ENCODE measurements at places on chromosomes 6 and 20. TPM values are rescaled to one million over a fixed set of nuclear protein-coding genes. Genes with fewer than 3 reads are reported as not detected.

DNA sequence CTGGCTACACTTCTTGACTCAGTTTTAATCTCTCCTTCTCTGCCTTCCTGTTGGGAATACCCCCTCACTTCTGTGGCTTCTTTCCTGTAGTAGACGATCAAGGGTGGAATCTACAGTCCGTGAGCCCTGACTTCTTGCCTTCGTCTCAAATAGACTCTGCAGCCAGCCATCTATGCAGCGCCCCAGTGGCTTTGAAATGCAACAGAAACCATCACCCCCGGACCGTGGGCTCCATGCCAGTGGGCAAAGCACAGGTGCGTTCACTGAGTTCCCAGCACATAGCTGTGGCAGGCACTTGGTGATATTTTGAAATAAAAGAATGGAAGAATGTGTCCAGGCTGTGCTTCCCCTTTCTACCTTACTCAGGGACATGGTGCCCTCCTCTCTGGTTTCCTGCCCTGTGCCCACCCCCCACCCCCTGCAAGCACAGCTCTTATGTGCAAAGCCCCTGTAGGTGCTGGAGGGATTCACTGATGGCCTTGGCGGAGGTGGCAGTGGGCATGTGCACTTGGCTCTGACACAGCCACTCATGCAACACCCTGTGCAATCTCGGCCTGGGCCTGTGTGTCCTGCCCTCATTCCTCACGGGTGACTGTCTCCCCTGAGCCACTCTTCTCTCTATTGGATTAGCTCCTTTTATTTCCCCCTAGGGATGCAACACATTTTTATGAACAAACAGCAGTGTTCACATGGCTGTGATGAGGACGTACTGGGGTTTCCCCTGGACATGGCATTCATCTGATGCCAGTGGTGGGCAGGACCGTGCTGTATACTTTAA is 5.5 kb upstream of the CDSN start:
- peaks cover 6% of the 10 kb centered on the region for H3K4me1 ChIP-seq
- no peak for DNase-seq
- H3K4me3 ChIP-seq: no peak overlapping the region
- no peak overlapping the region for H3K27ac ChIP-seq

DNA sequence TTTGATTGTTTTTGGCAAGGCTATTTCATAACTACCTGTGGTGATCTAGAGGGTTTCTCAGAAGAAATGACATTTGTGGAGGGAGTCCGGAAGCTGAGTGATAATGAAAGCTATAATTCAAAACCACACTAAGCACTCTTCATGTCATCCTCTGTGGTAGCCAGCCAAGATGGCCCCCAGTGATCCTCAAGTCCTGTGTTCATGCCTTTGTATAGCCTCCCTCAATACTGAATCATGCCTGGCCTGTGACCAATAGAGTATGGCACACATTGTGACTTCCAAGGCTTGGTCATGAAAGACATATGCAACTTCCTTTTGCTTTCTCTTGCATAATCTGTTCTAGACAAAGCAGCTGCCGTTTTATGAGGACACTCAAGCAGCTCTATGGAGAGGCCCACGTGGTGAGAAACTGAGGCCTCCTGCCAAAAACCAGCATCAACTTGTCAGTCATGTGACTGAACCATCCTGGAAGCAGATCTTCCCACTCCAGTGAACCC is 12.8 kb upstream of the DNAAF9 start:
- DNase-seq: peak; percentile 88
- H3K27ac ChIP-seq: peak overlapping the region; percentile 83
- peaks cover 12% of the 10 kb centered on the region for H3K27me3 ChIP-seq
- peaks cover 9% of the 10 kb centered on the region for H3K4me1 ChIP-seq
- H3K4me3 ChIP-seq: peak overlapping the region; percentile 50

- H3K27ac ChIP-seq: no peak overlapping the region
- no peaks in the 10 kb centered on the region for H3K36me3 ChIP-seq
- DNase-seq: peak; percentile 68
Observed at GRCh38 chr6:43702534-43703440, 15.2 kb upstream of the MRPS18A start.

- H3K27ac ChIP-seq: peak overlapping the region; percentile 86
- H3K4me3 ChIP-seq: peak overlapping the region; percentile 73
- H3K4me1 ChIP-seq: peaks cover 51% of the 10 kb centered on the region
- peaks cover 1% of the 10 kb centered on the region for H3K36me3 ChIP-seq
- peaks cover 4% of the 10 kb centered on the region for H3K27me3 ChIP-seq
- DNase-seq: no peak
Observed at GRCh38 chr6:111973927-111974639, 79.8 kb upstream of the CCN6 start.

- no peak overlapping the region for H3K4me3 ChIP-seq
- no peaks in the 10 kb centered on the region for H3K36me3 ChIP-seq
- no peak for DNase-seq
Observed at GRCh38 chr6:147614501-147614900, 106.0 kb downstream of the SAMD5 start.

DNA sequence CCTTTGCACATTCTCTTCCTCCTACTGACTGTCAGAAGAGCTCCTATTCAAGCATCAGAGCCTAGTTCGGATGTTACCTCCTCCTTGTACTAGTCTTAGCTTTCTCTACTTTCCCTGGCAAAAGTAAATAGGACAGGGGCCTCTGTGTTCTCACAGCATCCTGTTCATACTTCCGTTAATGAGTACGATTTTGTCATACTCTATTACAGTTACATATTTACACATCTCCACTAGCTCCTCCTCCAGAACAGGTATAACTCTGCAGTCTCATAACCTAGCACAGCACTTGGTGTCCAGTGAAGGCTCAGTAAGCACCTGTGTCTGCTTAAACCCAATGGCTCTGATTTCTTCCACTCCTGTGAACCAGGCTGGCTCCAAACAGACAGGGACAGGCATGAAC is 7.0 kb downstream of the ELMO2 start:
- peaks cover 43% of the 10 kb centered on the region for H3K36me3 ChIP-seq
- DNase-seq: no peak
- peaks cover 54% of the 10 kb centered on the region for H3K4me1 ChIP-seq
- no peaks in the 10 kb centered on the region for H3K27me3 ChIP-seq
- H3K27ac ChIP-seq: peak overlapping the region; percentile 62

Gene ELOVL4
- total RNA-seq: 0.88 TPM

Gene LPIN3
- total RNA-seq: 1.2 TPM

Gene FOXF2
- not detected for total RNA-seq

Gene SDC4
- total RNA-seq: 185 TPM

Gene BMP6
- total RNA-seq: 0.50 TPM

Gene RIPOR2
- total RNA-seq: 26.5 TPM

Gene PPIL1
- 65.1 TPM for total RNA-seq

Gene PDE7B
- total RNA-seq: 16.0 TPM

Gene MUC22
- total RNA-seq: not detected

Gene GPLD1
- total RNA-seq: 0.44 TPM

Gene SH3BGRL2
- 0.07 TPM for total RNA-seq

Data from activated CD4-positive, alpha-beta T cell treated with anti-CD3 and anti-CD28 coated beads, Interleukin-2, amount 10 ng/mL, durations not matched to agents 24 days and 14 days (primary cell).